Astrocyte (in vitro differentiated cells and primary cell): ENCODE measurements at places on chromosomes 11 and 22. TPM values are rescaled to one million over a fixed set of nuclear protein-coding genes. Genes with fewer than 3 reads are reported as not detected.

RIMBP3C gene
- total RNA-seq = 0.23 and 0.43 TPM in 2 replicates

DNA sequence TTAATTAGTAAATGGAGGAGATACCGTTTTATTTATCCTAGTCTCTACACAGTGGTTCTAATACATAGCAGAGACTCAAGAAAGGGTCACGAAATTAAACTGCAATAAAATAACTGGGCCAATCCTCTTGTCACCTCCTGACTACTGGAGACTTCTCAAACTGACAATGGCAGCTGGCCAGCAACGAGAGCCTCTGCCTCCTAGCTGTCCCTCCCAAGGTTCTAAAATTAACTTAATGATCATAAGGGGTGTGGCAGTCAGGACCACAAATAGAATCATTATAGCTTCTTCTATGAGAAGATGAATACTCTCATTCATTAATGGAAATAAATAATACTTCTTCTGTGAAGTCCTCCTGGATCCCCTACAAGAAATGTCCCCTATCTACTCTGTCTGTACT lies 63.8 kb upstream of the APOA1 start:
- no peaks in the 10 kb centered on the region for H3K4me1 ChIP-seq
- H3K36me3 ChIP-seq = no peaks in the 10 kb centered on the region

CCDC117 gene
- total RNA-seq = 13.5 and 15.8 TPM in 2 replicates

OR51B2 gene
- not detected in 2 replicates for total RNA-seq

DNA sequence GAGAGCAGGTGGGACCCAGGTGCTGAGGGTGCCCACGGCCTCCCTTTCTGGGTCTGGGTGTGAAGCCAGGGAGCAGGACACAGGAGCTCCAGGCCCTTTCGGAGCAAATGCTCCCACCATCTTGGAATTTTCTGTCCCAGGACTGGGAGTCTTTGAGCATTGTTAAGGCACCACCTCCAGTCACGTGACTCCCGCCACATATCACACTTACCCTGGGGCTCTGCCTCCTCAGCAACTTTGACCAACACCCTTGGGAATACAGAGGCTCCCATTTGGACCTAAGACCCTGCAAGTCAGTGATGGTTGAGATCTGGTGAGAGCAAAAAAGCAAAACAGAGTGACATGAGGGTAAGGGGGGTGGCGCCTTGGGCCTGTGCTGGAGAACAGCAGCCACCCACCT lies 35.6 kb downstream of the GNAZ start:
- no peaks in the 10 kb centered on the region for H3K4me1 ChIP-seq
- no peak for DNase-seq
- no peak overlapping the region for H3K27ac ChIP-seq
- no peak overlapping the region for H3K4me3 ChIP-seq

GRCh38 chr11:134196756-134197155 lies 27.0 kb downstream of the NCAPD3 start:
- DNase-seq = no peak
- H3K36me3 ChIP-seq = peaks cover 37% of the 10 kb centered on the region
- no peaks in the 10 kb centered on the region for H3K4me1 ChIP-seq
- H3K27ac ChIP-seq = no peak overlapping the region
- H3K4me3 ChIP-seq = no peak overlapping the region

GRAP2 gene
- total RNA-seq = 0.23 and 1.2 TPM in 2 replicates

ZNF280B gene
- total RNA-seq = 4.0 and 4.7 TPM in 2 replicates

ANO5 gene
- total RNA-seq = 2.5 and 2.7 TPM in 2 replicates

- no peaks in the 10 kb centered on the region for H3K4me1 ChIP-seq
- no peak overlapping the region for H3K27ac ChIP-seq
- H3K4me3 ChIP-seq = no peak overlapping the region
Observed at GRCh38 chr11:132289590-132290256, 919.3 kb downstream of the NTM start.

GRCh38 chr11:70029115-70029860 lies 48.8 kb upstream of the ANO1 start:
- DNase-seq = no peak
- H3K36me3 ChIP-seq = no peaks in the 10 kb centered on the region
- H3K4me1 ChIP-seq = no peaks in the 10 kb centered on the region
- H3K4me3 ChIP-seq = no peak overlapping the region
- no peak overlapping the region for H3K27ac ChIP-seq

GRCh38 chr11:61602775-61603569 lies 22.1 kb upstream of the SYT7 start:
- peak; percentile 95 for DNase-seq
- H3K4me1 ChIP-seq = peaks cover 37% of the 10 kb centered on the region
- peak overlapping the region; percentile 41 for H3K27ac ChIP-seq
- no peaks in the 10 kb centered on the region for H3K36me3 ChIP-seq
- H3K27me3 ChIP-seq = peaks cover 9% of the 10 kb centered on the region

GRCh38 chr11:113016905-113017304 lies 55.7 kb downstream of the NCAM1 start:
- no peaks in the 10 kb centered on the region for H3K4me1 ChIP-seq
- H3K27me3 ChIP-seq = no peaks in the 10 kb centered on the region
- H3K4me3 ChIP-seq = no peak overlapping the region
- H3K36me3 ChIP-seq = no peaks in the 10 kb centered on the region
- H3K27ac ChIP-seq = no peak overlapping the region
- DNase-seq = no peak

DNA sequence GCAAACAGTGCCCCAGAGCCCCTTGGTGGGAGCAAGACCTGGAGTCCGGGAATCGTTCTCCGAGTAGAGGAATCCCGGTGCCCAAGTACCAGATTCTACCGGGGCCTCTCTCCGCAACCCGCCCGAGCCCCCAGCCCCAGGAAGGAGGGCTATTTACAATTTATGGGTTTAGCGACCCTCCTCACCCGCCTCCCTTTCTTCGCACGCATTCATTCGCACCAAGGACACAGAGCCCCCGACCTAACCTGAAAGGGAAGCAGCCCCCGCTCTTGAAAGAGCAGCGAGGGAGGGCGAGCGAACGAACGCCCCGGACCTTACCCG lies 628 bp downstream of the LRP4 start:
- no peak for DNase-seq
- H3K4me1 ChIP-seq = peaks cover 54% of the 10 kb centered on the region
- H3K36me3 ChIP-seq = no peaks in the 10 kb centered on the region
- H3K4me3 ChIP-seq = peak overlapping the region; percentile 67
- H3K27ac ChIP-seq = no peak overlapping the region

CDC45 gene
- 1.3 and 2.1 TPM in 2 replicates for total RNA-seq

DNA sequence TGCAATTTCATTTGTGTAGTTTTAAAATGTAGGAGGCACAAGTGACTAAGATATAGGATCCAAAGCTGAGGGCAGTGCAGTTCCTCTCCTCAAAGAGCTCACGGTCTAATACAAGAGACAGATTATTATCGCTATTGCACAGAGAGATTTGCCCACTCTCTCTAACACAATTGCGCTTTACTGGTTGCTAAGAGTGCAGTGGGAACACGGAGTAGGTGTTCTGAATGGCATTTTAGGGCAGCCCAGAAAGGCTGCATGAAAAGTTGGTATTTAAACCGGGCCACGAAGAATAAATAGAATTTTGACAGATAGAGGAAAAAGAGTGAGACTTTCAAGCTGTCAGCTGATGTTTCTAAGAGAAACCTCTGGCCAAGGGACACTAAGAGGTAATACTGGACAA lies 79.5 kb downstream of the BLID start:
- peaks cover 22% of the 10 kb centered on the region for H3K4me1 ChIP-seq
- no peak overlapping the region for H3K4me3 ChIP-seq
- H3K27me3 ChIP-seq = no peaks in the 10 kb centered on the region
- H3K27ac ChIP-seq = peak overlapping the region; percentile 48

KRTAP5-9 gene
- 0.43 TPM in 1 of 2 replicates, not detected in the other for total RNA-seq

OSBP2 gene
- 0.48 and 0.89 TPM in 2 replicates for total RNA-seq

DNA sequence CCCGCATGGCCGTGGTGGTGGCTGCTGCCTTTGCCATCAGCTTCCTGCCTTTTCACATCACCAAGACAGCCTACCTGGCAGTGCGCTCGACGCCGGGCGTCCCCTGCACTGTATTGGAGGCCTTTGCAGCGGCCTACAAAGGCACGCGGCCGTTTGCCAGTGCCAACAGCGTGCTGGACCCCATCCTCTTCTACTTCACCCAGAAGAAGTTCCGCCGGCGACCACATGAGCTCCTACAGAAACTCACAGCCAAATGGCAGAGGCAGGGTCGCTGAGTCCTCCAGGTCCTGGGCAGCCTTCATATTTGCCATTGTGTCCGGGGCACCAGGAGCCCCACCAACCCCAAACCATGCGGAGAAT lies 10.9 kb upstream of the ARHGEF17 start:
- H3K4me1 ChIP-seq = peaks cover 12% of the 10 kb centered on the region
- H3K4me3 ChIP-seq = no peak overlapping the region
- no peak for DNase-seq
- no peaks in the 10 kb centered on the region for H3K27me3 ChIP-seq
- no peak overlapping the region for H3K27ac ChIP-seq
- no peaks in the 10 kb centered on the region for H3K36me3 ChIP-seq

GRCh38 chr11:19352072-19352770 lies 111.5 kb upstream of the E2F8 start:
- no peak overlapping the region for H3K27ac ChIP-seq
- DNase-seq = no peak
- H3K4me3 ChIP-seq = no peak overlapping the region
- peaks cover 78% of the 10 kb centered on the region for H3K27me3 ChIP-seq
- no peaks in the 10 kb centered on the region for H3K4me1 ChIP-seq
- H3K36me3 ChIP-seq = no peaks in the 10 kb centered on the region

GRCh38 chr22:23110922-23111527 lies 30.8 kb downstream of the RSPH14 start:
- no peak overlapping the region for H3K27ac ChIP-seq
- no peaks in the 10 kb centered on the region for H3K36me3 ChIP-seq

GRCh38 chr11:80595011-80595410 lies 1154.2 kb upstream of the TENM4 start:
- DNase-seq = peak; percentile 87
- H3K27me3 ChIP-seq = no peaks in the 10 kb centered on the region
- no peaks in the 10 kb centered on the region for H3K36me3 ChIP-seq
- no peak overlapping the region for H3K4me3 ChIP-seq

- H3K4me1 ChIP-seq = no peaks in the 10 kb centered on the region
- no peak for DNase-seq
- H3K27me3 ChIP-seq = no peaks in the 10 kb centered on the region
- H3K27ac ChIP-seq = no peak overlapping the region
- H3K36me3 ChIP-seq = no peaks in the 10 kb centered on the region
Observed at GRCh38 chr11:2488004-2488403, 43.2 kb downstream of the KCNQ1 start.

SEC14L2 gene
- 14.5 and 19.5 TPM in 2 replicates for total RNA-seq

DNA sequence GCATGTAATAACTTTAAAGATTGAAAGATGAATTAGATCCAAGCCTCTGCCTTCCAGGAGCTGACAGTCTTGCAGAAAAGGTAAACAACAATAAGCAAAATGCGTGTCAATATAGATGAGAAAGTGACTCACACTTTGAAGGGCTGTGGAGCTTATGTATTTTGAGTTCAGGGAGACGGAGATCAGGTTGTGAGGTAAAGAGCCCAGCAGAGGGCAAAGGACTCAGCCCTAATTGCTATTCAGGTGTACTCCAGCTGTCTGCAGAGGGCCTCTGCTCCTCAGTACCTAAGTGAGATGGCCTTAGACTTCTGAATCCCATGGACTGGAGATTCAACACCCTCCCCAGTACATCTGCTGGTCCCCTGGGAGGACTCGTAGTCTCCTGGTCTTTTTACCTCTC lies 22.9 kb upstream of the CTR9 start:
- no peak for DNase-seq
- no peaks in the 10 kb centered on the region for H3K27me3 ChIP-seq
- H3K27ac ChIP-seq = no peak overlapping the region
- peaks cover 11% of the 10 kb centered on the region for H3K4me1 ChIP-seq

DNA sequence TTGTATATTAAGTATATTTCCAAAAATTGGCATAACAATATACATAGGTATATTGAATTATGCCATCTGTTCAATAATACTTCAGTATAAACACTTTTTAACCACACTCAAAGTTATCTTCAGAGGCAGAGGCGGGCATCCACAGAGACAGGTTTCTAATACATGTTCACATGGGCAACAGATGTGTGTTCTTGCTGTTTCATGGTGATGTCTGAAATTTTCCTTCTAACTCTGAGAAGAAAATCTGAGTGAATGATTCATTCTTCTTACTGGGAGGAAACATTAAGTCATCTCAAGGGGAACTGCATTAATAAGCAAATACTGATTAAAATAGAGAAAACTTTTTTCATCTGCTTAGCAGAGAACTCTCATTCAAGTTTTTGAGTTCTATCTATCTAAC lies 1074.5 kb downstream of the LRRC4C start:
- H3K4me1 ChIP-seq = peaks cover 3% of the 10 kb centered on the region
- H3K4me3 ChIP-seq = no peak overlapping the region
- peak overlapping the region; percentile 27 for H3K27ac ChIP-seq
- no peaks in the 10 kb centered on the region for H3K36me3 ChIP-seq

EIF3D gene
- total RNA-seq = 147 and 168 TPM in 2 replicates

DNA sequence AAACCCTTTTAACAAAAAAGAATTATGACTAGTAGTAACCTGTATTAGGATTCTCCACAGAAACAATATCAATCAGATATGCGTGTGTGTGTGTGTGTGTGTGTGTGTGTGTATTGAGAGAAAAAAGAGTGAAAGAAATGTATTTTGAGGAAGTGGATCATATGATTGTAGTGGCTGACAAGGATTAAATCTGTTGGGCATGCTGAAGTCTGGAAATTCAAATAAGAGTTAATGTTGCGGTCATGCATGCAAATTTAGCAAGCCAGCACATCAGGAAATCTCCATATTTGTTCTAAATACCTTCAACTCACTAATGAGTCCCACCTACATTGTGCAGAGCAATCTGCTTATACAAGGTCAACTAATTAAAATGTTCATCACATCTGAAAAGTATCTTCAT lies 46.8 kb upstream of the IGLL5 start:
- peaks cover 3% of the 10 kb centered on the region for H3K27me3 ChIP-seq
- no peak overlapping the region for H3K4me3 ChIP-seq
- no peaks in the 10 kb centered on the region for H3K4me1 ChIP-seq
- no peak for DNase-seq
- H3K36me3 ChIP-seq = no peaks in the 10 kb centered on the region

APLP2 gene
- total RNA-seq = 804 and 849 TPM in 2 replicates

- DNase-seq = no peak
- H3K4me1 ChIP-seq = peaks cover 20% of the 10 kb centered on the region
- H3K27ac ChIP-seq = peak within 1 kb of the TSS; percentile 98
- peaks cover 26% of the 10 kb centered on the region for H3K36me3 ChIP-seq
- H3K4me3 ChIP-seq = peak within 1 kb of the TSS; percentile 75
Observed at GRCh38 chr11:62832336-62833234, at the start of gene TEX54. TEX54 (minus strand) TSS chr11:62832841.

DNA sequence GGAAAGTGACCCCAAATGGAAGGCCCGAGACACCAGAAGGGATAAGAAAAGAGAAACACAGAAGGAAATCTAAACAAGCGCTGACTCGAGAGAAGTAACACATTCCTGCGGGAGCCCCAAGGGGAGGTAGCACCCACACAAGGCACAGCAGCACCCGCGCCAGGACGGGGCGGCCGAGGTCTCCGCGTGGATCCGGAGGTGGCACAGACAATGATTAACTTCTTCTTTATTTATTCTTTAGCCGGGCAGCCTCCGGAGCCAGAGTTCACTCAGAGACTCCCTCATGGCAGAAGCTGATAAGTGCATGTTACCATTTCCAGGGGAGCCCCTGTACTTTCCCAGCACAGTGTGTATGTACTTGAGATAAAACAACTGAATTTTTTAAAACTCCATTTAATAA lies 5.1 kb downstream of the TOLLIP start:
- H3K27me3 ChIP-seq = no peaks in the 10 kb centered on the region
- no peak overlapping the region for H3K27ac ChIP-seq
- no peak for DNase-seq
- no peak overlapping the region for H3K4me3 ChIP-seq

IGSF9B gene
- total RNA-seq = 13.1 and 16.7 TPM in 2 replicates

- no peak for DNase-seq
- no peaks in the 10 kb centered on the region for H3K27me3 ChIP-seq
- H3K36me3 ChIP-seq = no peaks in the 10 kb centered on the region
- H3K4me3 ChIP-seq = no peak overlapping the region
- H3K4me1 ChIP-seq = peaks cover 37% of the 10 kb centered on the region
Observed at GRCh38 chr11:37502202-37502601, 904.2 kb upstream of the RAG2 start.
